ENCODE measurements at places on chromosomes 11 and 22.

- DNase-seq, result peak; percentile 34
These were observed 37.0 kb upstream of the FTH1 start for GRCh38 chr11:62004473-62004872.

- no peak for DNase-seq
These were observed 5.6 kb downstream of the PICK1 start for GRCh38 chr22:38062791-38063190.

DNA sequence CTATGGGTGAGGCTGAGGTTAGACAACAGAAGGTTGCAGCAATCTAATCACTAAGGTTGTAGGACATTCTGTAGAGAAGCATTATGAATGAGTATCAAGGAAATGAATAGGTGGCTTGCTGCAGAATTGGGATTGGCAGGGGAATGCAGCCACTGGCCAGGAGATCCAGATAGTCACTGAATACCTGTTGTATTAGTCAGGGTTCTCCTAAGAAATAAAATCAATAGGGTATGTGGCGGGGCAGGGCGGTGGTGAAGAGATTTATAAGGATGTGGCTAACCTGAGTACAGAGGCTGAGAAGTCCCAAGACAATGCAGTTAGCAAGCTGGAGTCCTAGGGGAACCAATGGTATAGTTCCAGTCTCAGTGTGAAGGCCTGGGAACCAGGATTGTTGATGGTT is 163.0 kb downstream of the SPON1 start:
- no peak for DNase-seq

DNA sequence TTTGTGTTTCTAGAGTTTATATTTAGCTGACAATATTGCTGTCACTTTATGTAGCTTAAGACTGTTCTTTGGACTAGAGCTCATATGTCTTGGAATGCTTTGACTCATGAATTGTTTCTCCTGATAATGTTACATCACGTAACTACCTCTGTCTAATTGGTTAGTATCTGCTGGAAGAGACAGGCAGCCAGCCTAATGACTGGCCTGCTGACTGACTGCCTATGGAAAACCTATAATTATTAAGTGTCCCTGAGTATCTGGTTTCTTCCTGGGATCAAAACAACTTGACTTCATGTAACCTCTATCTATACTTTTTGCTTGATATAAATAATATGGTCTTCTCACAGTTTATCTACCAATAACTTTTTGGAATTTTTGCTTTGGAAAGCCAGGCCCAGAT is 9.4 kb downstream of the SOX6 start:
- DNase-seq, result peak; percentile 4

DNA sequence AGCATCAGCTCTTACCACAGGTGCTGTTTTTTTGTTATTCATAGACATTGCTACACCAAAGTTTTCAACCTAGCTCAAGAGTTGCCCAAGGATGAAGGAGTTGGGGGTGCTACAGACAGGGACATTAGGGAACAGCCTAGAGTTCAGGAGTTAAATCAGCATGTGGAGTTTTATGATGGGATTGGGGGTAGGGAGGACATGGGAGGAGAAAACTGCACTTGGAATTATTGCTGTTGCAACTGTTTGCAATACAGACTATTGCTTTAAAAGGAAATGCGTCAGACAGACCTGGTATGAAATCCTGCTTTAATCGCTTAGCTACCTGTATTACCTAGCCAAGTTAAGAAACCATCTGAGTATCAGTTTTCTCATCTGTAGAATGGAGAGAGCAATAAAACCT is 6.3 kb downstream of the TMA7B start:
- DNase-seq, result no peak
